AG04450 (cell line): ENCODE measurements at places on chromosomes 4 and X.

DNA sequence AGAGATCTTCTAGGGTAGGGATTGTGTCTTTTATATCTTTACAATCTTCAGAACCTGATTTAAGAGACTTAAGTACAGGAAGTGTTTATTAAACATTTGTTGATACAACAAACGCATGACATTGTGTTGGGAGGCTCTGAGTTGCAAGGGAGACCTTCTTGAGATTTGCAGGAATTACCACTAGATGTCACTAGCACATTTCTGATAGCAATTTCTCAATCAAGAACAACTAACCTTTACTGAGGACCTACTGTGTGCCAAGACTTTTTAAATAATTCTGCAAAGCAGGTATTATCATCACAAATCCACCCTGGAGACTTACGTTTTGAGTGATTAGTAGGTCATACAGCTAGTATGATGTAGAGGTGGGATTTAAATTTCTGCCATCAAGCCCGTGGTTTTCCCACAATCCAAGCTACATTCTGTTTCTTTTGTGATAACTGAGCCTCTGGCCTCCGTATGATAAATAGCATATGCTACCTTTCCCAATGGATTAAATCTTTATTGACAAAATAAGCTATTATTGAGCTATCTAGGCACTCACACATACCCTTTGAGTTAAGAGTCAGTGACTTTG is 986.0 kb downstream of the CCSER1 start:
- DNase-seq = no peak

- no peak for DNase-seq
These were observed 195.7 kb upstream of the CASK start for GRCh38 chrX:42119076-42119475.

- no peak for DNase-seq
These were observed 3.8 kb downstream of the MSN start for GRCh38 chrX:65671286-65671685.

DNA sequence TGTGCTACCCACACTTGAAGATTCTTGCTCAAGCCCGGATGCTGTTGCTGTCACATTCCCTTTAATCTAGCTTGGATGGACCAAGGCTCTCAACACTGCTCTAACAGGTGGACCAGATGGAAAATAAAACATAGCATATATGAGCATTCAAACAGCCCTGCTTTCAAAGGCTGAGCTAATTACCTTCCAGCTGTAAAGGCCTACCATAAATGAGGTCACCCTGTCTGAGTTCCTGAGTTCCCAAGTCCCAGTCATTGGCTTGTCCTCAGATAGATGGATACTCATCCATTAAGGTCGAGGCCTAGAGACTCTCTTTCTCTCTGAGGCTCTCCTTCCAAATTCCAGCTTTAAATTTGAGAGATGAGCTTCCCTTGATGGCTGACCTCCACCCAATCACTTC is 147.5 kb downstream of the STOX2 start:
- no peak for DNase-seq

DNA sequence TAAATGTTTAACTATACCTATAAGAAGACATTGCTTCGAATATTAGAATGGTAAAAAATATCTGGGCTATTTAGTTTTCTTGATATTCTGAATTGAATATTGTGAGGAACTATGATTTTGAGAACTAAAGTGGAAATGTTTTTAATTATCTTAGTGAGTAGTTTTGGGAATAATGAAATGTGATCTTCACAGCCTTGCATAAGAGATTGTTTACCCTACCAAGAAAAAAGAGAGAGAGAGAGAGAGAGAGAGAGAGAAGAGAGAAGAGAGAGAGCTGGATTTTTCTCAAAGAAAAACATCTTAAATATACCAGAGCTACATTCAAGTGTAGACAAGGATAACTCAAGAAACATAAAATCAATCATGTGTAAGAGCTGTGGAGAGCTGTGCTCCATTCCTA is 148.7 kb upstream of the MAD2L1 start:
- no peak for DNase-seq

DNA sequence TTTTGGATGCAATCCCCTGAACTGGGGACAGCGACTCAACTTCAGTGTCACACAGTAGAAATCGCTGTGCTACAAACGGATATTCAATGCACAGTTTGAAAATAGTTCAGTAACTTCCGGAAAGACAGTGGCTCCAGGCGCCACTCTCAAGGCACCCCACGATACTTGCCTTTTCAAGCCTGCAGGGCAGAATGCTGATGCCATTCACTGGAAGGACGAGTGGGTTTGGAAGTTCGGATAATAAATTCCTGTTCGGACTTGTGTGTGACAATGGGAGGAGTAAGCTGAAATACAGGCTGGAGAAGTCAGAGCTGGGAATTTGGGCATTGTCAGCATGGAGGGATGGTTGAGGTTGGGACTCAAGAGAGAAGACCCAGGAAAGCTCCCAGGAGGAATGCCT is 64.3 kb upstream of the HELT start:
- no peak for DNase-seq

- DNase-seq = no peak
These were observed 347.3 kb downstream of the SPRY1 start for GRCh38 chr4:123743848-123744247.

DNA sequence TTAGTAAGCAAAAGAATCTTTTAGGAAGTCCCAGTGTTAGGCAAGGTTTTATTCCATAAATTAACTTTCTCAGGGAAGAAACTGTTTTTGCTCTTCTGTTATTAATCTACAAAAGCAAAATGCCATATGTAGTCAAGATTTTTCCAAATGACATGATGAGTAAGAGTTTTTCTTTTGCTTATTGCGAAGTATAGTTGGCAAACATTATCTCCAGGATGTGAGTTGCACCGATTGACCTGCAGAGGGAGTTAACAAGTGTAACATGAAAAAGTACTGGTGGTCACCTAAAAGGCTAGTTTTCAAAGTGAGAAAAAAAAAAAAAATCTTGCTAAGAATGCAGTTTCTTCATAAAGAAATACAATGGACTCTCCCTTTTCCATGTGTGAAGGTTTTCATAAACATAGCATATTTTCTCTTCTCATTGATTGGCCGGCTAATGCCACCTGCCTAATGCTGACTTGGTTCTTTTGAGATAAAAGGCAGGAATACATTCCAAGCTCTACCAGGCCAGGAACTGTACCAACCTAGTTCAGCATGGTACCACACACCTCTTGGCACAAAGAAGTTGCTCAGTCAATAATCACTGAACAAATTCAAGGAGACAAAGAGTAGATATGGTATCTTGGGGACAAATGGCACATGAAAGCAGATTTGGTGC is 100.2 kb downstream of the LNX1 start:
- peak; percentile 72 for DNase-seq

DNA sequence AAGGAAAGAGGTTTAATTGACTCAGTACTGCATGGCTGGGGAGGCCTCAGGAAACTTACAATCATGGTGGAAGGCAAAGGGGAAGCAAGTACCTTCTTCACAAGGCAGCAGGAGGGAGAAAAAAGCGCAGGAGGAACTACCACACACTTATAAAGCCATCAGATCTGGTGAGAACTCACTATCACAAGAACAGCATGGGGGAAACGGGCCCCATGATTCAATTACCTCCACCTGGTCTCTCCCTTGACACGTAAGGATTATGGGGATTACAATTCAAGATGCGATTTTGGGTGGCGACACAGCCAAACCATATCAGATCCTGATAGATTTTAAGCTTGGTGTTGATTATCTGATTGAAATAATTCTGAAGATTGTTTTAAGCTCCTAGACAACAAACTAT is 218.7 kb downstream of the CBR4 start:
- no peak for DNase-seq

DNA sequence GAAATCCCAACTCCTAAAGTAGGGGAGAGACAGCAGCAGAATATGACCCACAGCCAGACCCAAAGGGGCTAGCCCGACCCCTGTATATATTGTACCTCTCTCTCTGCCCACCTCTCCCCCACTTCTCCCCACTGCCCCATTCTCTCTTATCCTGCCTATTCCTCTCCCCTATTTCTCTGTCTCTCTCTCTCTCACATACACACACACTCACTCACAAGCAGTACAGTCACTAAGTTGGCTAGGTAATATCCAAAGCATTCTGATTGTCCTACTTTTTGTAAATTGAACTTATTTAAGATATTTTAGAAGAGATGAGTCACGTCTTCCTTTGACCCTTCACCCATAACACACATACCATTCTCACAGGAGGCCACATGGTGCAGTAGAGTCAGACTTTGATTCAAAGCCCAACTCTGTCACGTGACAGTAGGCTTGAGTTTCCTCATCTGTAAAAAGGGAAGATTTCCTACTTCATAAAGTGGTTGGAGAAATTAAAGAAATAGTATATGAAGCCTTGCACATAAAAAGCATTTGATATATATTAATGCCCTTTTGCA is 29.5 kb downstream of the SRPX2 start:
- DNase-seq = peak; percentile 54

GRCh38 chr4:38464328-38464727 is 199.7 kb upstream of the KLF3 start:
- no peak for DNase-seq

DNA sequence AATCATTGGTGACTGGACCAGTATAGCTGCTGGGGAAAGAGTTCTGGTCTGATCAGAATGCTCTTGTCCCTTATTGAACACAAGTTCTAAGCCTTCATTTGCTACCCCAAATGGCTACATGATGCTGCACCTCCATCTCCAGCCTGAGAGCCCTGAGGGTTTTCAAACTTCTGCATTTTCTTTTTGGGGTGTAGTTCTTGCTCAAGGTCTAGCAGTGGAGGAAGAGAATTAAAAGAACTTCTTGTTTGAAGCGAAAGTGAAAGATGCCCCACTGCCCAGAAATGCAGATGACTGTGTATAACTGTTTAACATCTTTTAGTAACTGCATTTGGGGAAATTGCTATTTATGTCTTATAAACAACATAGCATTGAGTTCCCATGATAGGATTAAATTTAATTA is 38.5 kb downstream of the LAMTOR3 start:
- no peak for DNase-seq

DNA sequence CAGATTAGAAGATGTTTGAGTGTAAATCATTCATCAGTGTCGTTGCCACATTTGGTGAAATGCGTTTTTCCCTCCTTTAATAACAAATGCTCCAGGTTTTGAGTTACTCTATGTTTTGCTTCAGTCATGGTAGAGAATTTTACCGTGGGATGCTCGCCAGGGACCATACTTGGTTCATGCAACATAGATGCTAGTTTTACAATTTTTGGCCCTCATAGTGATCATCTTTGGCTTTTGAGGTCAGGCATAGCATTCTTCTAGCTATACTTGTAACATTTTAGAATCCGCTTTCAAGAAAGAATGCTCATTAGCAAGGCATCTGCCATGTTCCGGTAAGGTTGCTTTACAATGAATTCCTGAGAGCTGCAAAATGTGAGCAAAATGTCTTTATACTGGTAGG is 147.2 kb downstream of the SPCS3 start:
- peak; percentile 11 for DNase-seq

DNA sequence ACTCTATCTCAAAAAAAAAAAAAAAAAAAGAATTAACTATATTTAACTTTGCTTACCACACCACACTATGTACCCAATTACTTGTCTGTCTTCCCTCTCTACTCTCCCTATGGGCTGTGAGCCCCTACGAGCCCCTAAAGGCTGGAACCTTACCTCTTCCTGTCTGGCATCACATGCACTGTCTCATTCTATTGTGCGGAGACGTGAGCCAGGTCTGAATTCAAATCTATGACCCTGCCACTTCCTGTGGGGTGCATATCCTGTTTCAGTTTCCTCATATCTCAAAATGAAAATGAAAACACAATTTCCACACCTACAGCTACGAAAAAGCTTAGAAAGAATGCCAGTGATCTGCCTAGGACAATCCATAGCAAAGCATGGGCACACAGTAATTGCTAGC is 42.9 kb upstream of the HS3ST1 start:
- DNase-seq = no peak

- no peak for DNase-seq
These were observed 27.5 kb downstream of the STOX2 start for GRCh38 chr4:183932576-183932975.

DNA sequence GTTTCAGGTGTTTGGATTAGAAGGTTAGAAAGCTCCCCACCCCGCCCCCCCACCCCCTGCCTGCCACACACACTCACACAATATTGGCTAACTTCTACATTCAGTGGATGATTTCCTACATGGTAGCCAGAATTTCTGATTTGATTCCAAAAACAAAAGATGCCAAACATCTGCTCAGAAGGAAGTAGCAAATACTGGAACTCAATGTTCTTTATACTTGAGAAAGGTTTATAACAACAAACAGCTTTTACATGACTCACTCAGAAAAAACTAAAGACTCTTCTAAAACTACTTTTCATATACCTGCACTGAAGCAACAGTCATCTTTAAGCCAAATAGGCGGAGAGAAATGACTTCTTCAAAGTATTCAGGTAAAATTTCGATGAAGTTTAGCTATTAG is 750.5 kb upstream of the POU3F4 start:
- DNase-seq = no peak

DNA sequence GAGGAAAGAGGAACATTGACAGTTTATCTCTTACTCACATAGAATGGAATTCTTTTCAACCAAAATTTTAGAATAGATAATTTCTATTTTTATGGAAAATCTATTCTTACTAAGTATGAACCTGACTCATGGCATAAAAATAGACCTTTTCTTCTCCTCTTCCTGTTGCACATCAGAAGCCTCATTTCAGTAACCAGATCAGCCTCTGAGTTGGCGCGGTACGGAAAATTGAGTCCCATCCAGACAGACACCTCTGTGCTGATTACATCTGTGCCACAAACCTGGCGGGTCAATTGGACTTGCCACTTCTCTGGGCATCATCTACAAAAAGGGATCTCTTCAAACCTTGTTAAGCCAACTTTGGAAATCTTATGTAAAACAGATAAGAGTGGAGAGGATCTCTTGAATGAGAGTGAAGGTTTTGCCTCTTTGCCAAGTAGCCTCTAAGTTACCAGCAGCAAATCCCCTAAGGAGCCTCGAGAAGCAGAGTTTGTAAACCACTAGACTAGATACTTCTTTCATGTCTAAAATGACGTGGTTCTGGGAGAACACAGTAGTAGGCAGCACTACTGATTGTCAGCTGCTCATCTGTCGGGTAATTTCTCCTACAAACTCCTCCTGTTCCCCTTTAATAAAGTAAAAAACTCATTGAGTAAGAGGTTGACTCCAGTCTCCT is 37.4 kb downstream of the TENM3 start:
- no peak for DNase-seq

GRCh38 chrX:125101971-125102755 is 217.5 kb upstream of the TEX13C start:
- no peak for DNase-seq

DNA sequence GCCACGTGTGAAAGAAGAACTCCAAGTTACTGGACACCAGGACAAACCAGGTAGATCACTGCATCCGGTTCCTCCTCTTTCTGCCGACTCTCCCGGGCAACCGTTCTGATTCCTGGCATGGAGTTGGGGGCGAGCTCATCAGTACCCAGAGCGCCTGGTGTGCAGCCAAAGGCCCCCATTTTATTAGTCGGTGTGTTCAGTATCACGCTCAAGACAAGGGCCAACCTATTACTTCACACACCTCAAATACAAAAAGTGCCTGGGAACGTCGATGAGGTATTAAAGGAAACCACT is 2.8 kb upstream of the CTBP1 start:
- no peak for DNase-seq

DNA sequence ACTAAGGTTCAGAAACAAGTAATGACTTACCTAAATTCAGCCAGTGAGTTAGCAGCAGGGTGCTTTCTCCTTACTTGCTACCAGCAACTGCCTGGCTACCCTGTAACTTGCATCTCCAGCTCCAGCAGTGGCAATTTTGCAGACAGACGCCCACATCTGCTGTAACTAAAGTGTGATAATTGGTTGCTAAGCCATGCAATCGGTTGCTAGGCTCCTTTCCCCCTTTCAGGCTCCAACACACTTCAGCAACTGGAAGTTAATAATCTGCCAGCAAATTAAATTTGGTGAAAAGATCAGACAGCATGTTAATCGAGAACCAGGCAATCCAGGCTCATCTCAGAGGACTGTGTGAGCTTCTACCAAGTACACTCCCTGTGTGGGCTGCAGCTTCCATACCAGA is 24.2 kb upstream of the ARHGEF9 start:
- no peak for DNase-seq
